ENCODE measurements at places on chromosomes 2 and 18.

DNA sequence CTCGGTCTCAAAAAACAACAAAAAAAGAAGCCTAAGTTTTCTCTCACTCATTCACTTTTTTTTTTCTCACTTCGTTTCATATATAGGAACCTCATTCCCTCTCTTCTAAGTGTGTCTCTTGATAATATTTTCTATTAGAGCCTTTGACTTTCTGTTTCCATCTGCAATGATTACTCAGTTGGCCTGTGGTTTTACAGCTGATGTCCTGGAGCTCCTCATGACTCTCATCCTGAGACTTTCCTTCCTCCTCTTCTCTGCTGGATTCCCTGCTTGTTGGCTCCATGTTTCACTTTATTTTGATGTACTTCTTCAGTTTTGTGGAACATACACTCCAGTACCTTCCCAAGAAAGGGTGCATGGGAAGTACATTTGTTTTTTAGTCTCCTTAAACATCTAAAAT is 154.2 kb upstream of the GATA6 start:
- H3K4me1 ChIP-seq = no peaks in the 10 kb centered on the region
- peaks cover 9% of the 10 kb centered on the region for H3K36me3 ChIP-seq
- no peak overlapping the region for H3K27ac ChIP-seq
- H3K27me3 ChIP-seq = peaks cover 5% of the 10 kb centered on the region
- DNase-seq = no peak
- H3K4me3 ChIP-seq = no peak overlapping the region

GRCh38 chr2:108580050-108580449 is 45.8 kb downstream of the LIMS1 start:
- peaks cover under 1% of the 10 kb centered on the region for H3K4me1 ChIP-seq
- peaks cover 4% of the 10 kb centered on the region for H3K27me3 ChIP-seq
- H3K4me3 ChIP-seq = no peak overlapping the region
- DNase-seq = no peak

DNA sequence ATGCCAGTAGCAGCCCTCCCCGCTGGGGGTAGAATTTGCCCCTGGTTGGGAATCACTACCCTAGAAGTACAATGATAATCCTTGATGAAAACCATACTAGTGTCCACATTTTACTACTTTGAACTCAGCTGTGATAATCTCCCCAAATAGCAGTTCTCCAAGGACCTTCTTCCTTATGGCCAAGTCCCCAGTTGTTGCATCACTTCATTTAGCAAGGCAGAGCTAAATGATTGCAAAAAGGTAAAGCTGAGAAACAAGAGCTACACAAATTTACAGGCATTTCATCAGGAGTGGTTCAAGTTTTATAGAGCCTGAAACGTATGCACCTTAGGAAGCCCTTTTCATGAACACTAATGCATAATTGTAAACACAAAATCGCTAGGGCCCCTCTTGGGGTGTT is 44.9 kb upstream of the REL start:
- DNase-seq = no peak
- H3K36me3 ChIP-seq = no peaks in the 10 kb centered on the region
- H3K4me3 ChIP-seq = no peak overlapping the region
- H3K27me3 ChIP-seq = peaks cover 9% of the 10 kb centered on the region

- no peaks in the 10 kb centered on the region for H3K27me3 ChIP-seq
- H3K4me3 ChIP-seq = no peak overlapping the region
- H3K4me1 ChIP-seq = peaks cover 53% of the 10 kb centered on the region
- H3K27ac ChIP-seq = peak overlapping the region; percentile 88
- no peaks in the 10 kb centered on the region for H3K36me3 ChIP-seq
Observed at GRCh38 chr2:192060161-192060560, 134.6 kb downstream of the TMEFF2 start.

- H3K4me1 ChIP-seq = peaks cover 15% of the 10 kb centered on the region
- no peak for DNase-seq
- no peak overlapping the region for H3K27ac ChIP-seq
- peaks cover 4% of the 10 kb centered on the region for H3K27me3 ChIP-seq
- H3K36me3 ChIP-seq = peaks cover under 1% of the 10 kb centered on the region
Observed at GRCh38 chr2:136234261-136234660, 116.3 kb upstream of the CXCR4 start.

- no peaks in the 10 kb centered on the region for H3K36me3 ChIP-seq
- H3K4me1 ChIP-seq = no peaks in the 10 kb centered on the region
- peaks cover 5% of the 10 kb centered on the region for H3K27me3 ChIP-seq
- H3K4me3 ChIP-seq = no peak overlapping the region
- DNase-seq = no peak
Observed at GRCh38 chr2:70160545-70160944, 30.3 kb downstream of the C2orf42 start.

GRCh38 chr2:204072443-204073324 is 136.1 kb downstream of the ICOS start:
- peak; percentile 57 for DNase-seq
- no peaks in the 10 kb centered on the region for H3K36me3 ChIP-seq
- H3K4me1 ChIP-seq = peaks cover 5% of the 10 kb centered on the region
- no peak overlapping the region for H3K4me3 ChIP-seq

DNA sequence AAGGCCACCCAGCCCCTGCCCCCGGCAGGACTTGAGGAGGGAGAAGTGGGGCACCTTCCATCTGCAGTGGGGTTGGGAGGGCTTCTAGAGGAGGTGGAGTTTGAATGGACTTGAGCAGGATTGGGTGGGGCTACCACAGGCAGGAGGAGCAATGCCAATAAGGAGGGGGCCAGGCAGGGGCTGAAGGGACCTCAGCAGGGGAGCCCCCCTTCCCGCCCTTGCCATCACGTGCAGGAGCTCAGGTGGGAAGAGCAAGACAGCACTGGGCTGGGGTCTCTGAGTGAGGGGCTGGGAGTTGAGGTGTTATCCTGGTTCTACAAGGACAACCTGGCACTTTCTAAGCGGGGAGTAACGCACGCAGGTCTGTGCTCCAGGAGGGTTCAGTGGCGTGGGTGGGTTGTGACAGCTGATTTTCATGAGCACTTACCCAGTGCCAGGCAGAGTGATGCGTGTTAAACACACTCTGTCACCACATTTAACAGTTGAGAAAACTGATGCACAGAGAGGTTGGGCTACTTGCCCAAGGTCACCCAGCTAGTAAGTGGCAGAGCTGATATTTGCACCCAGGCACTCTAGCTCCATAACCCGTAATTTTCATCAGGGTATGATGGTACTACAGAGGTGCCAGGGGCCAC is 4.8 kb downstream of the CHRND start:
- no peaks in the 10 kb centered on the region for H3K36me3 ChIP-seq
- H3K4me3 ChIP-seq = no peak overlapping the region
- peaks cover 4% of the 10 kb centered on the region for H3K27me3 ChIP-seq
- H3K4me1 ChIP-seq = peaks cover 2% of the 10 kb centered on the region

GRCh38 chr2:228446734-228447133 is 265.2 kb upstream of the SPHKAP start:
- DNase-seq = peak; percentile 37
- H3K27ac ChIP-seq = peak overlapping the region; percentile 88
- H3K4me1 ChIP-seq = peaks cover 19% of the 10 kb centered on the region
- H3K27me3 ChIP-seq = no peaks in the 10 kb centered on the region
- no peaks in the 10 kb centered on the region for H3K36me3 ChIP-seq
- H3K4me3 ChIP-seq = no peak overlapping the region

DNA sequence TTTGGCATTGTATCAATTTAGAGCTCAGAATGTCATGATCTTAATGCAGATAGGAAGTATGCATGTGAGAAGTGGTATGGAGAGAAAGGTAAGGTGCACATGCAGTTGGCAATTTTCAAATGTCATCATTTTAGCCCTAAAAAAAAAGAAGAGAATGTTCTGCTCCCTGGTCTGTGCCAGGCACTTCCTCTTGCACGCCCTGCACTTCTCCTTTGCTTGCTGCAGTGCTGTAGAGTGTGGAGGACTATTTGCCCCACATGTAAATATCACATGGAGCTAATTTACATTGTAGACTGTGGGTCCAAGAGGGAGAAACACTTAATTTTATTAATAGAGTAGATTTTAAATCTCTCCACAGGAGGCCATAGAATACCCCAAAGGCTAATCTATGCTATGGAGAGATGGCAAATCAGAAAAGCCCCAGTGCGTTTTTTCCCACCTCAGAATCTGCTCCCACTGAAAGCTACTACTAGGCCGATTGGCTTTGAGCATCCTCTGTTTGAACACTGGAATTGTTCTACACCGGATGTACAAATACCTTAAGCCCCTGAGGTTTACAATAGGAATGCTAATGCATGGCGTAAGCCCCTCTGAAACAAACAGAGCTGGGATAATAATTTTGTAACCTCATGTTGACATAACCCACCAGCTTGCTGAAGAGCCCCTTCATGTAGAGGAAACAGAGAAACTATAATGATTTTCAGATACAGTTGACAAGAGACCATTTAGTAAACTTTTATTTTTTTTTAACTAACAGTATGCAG is 137.2 kb upstream of the KLHL14 start:
- no peak overlapping the region for H3K4me3 ChIP-seq
- peaks cover 1% of the 10 kb centered on the region for H3K27me3 ChIP-seq
- DNase-seq = no peak
- H3K27ac ChIP-seq = no peak overlapping the region
- no peaks in the 10 kb centered on the region for H3K36me3 ChIP-seq

DNA sequence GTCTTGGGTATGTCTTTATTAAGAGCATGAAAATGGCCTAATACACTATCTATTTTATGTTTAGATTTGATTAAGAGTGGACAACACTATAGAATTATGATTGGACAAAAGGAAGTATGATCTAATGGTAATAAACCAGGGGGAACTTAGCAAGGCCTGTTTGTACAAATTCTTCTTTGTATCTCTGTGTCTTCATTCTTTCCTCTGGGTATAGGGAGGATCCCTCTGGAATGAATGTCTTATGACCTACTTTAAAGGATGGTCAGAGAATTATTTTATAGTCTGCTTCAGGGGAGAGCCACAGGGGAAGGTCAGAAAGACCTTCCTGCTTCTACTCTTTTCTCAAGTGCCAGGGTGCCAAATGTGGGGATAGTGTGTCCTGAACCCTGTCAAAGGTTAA is 42.8 kb upstream of the FANCL start:
- peaks cover 3% of the 10 kb centered on the region for H3K4me1 ChIP-seq
- H3K27ac ChIP-seq = no peak overlapping the region
- no peak overlapping the region for H3K4me3 ChIP-seq
- H3K36me3 ChIP-seq = no peaks in the 10 kb centered on the region

DNA sequence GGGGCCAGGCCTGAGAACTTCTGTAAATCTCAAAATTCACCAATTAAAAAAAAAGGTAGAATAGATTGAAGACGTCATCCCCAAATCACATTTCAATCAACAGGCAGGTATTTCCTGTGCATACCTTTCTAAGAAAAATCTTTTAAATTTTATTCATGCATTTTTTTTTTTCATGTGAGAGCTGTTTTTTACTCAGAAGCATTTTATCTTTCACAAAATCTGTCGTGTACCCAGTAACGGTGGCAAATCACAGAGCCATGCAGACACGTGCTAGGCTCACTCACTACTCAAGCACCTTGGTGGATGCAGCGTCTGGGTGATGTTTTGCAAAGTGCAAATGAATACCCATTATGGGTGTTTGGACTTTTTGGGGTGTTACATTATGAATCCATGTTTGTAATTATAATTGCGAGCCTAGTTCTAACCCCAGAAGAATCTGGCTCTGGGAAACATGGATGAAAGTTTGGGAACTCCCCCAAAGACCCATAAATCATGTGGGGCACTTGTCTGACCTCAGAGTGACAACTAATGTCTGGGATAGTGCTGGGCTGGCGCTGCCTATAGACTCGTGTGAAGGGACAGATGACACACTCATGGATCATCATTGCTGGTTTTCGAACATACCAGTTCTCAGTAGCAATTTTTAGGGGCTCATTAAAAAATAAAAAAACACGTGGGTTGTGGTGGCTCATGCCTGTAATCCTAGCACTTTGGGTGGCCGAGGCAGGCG is 335.2 kb downstream of the LPIN1 start:
- no peak overlapping the region for H3K4me3 ChIP-seq
- no peak overlapping the region for H3K27ac ChIP-seq
- no peak for DNase-seq
- peaks cover 2% of the 10 kb centered on the region for H3K27me3 ChIP-seq
- H3K4me1 ChIP-seq = peaks cover 16% of the 10 kb centered on the region

- H3K4me3 ChIP-seq = no peak overlapping the region
- H3K27me3 ChIP-seq = no peaks in the 10 kb centered on the region
- DNase-seq = no peak
- peak overlapping the region; percentile 57 for H3K27ac ChIP-seq
- H3K4me1 ChIP-seq = peaks cover 9% of the 10 kb centered on the region
Observed at GRCh38 chr18:69484699-69485396, 84.2 kb downstream of the DOK6 start.

DNA sequence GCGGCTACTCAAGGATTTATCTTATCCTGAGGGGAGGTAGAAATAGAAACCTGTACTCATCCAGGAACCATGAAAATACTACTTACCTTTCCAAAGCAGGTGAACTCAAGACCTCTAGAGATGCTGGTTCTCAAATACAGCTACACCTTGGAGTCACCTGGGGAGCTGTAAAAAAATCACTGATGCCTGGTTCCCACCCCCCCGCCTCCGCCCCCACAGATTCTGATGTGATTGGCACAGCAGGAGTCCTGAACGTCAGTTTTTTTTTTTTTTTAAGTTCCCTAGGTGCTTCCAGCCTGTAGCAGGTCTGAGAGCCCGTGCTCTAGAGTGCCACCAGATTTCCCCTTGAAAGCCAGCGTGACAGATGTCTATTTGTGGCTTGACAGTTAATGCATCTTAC is 113.6 kb downstream of the MRO start:
- DNase-seq = no peak
- H3K27ac ChIP-seq = peak overlapping the region; percentile 91
- peaks cover 8% of the 10 kb centered on the region for H3K27me3 ChIP-seq
- H3K36me3 ChIP-seq = no peaks in the 10 kb centered on the region
- H3K4me3 ChIP-seq = peak overlapping the region; percentile 64
